Activated CD4-positive, CD25-positive, alpha-beta regulatory T cell (primary cell): ENCODE measurements at places on chromosomes 16 and 17.

DNA sequence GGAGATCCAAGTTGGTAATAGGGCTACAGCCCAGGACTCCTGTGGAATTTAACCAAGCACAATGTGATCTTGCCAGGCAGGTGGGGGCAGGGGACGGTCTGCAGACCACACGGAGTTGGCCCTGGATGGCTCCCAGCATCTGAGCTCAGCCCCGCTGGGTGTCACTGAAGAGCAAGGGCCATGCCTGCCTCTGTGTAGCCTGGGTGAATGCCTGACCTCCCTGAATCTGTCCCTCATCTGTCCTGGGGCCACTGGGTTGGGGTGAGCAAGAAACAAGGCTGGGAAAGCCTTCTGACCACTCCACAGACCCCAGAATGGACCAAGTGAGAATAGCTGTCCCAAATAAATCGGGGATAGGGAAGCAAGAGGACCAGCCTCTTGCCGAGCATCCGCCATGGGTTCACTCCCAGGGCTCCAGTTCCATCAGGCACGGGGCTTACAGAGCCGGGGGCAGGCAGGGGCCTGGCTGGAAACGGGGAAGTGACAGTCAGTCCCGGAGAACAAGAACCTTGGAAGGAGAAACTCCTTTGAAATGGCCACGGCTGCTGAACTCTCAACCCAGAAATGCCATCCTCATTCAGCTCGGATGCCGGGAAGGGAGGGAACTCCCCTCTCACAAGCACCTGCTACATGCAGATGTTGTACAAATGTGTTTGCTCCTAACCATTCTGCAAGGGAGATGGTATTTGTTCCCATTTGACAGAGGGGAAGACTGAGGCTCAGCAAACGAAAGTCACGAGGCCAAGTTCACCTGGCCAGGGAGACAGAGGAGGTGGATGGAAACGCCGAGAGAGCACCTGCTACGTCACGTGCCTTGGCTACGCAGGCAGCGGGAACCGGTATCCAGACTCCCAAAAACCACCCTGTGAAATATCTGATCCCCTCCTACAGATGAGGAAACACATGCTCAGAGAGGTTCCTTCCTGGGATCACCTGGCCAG lies 50.0 kb downstream of the RMI2 start:
- DNase-seq, result no peak

DNA sequence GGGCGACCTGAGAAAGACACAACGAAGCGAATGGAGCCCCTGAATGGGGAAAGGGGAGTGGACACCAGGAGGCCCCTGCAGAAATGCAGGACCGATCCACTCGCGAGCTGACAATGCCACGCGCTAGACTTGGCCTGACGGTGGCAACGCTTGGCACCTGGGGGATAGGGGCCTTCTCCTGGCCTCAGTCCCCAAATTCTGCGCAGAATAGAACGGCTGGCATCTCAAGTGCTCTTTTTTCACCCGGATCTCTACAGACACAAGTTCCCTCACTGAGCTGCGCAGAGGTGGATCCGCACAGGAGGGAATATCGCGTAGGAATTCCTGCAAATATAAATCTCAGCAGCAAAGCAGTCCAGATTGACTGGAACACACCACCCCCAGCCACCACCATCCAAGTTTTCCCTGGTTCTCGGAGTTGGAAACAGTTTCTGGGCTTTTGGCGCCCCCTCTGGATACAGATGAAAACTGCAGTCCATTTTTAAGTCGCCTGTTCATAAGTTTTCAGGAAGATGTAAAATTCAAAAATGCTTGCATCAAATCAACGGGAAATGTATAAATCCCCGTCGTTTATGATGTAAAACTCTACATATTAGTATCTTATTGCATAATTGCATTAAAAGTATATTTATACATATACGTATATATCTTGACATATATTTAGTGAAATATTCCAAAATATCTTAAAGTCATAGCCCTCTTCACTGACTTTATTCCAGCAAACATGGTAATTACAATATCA lies 2.3 kb upstream of the SOX9 start:
- DNase-seq, result no peak

DNA sequence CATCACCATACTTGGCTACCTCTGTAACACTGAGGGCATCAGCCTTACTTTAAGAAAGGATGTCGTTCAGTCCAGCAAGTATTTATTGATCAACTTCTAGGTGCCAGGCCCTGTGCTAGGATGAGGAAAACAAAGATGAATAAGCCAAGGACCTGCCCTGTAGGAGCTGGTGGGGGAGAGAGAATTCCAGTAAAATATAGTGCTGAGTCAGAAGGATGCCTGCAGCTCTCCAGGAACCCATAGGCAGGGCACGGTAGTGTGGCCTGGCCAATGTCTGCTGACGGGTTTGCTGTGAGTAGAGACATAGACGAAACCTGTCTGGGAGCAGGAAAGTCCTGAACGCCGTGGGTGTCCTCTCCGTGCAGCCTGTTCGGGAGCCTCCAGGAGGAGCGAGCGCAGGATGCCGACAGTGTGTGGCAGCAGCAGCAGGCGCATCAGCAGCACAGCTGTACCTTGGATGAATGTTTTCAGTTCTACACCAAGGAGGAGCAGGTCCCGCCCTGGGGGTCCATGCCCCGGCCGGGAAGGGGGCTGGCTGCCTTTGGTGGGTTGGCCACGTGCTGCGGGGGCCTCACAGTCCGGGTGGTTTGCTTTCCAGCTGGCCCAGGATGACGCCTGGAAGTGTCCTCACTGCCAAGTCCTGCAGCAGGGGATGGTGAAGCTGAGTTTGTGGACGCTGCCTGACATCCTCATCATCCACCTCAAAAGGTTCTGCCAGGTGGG lies 55.6 kb downstream of the USP43 start:
- DNase-seq, result no peak

GRCh38 chr16:63038397-63039106 lies 1002.3 kb upstream of the CDH8 start:
- no peak for DNase-seq

DNA sequence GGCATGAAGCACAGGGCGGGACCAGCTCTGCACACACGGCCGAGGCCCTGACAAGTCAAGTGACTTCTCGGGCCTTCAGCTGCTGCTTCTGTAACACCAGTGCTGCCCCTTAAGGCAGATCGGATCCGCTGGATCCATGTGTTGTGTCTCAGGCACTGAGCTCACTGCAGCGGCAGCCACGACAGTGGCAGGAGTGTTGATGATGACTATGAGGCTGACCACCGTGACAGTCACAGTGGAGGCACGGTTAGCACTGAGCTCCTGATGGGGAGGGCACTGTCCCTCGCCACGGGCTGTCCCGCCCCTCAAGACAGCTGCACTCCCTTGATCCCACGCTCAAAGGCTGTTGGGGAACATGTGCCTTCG lies 29.4 kb downstream of the PEMT start:
- DNase-seq, result no peak

GRCh38 chr17:12603566-12603965 lies 62.1 kb upstream of the MYOCD start:
- no peak for DNase-seq

DNA sequence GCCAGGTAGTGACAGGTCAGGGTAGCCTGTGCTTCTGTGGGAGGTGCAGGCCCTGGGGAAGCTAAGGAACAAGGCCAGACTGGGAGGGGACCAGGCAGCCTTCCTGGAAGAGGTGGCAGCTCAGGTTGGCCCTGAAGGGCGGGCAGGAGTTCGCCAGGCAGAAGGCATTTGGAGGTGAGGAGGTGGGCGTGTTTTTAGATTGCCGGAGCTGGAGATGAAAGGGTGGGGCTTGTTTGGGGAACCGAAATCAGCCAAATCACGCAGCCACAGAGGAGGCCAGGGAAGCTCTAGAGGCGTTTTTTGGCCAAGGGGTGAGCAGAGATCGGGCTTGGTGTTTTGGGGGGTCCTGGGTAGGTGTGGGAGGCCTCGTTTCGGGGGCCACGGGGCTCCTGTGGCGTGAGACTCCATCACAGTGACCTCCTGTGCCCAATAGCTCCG lies 7.6 kb downstream of the ADCY7 start:
- no peak for DNase-seq

GRCh38 chr16:11163761-11164261 lies 92.2 kb downstream of the SOCS1 start:
- DNase-seq, result no peak

DNA sequence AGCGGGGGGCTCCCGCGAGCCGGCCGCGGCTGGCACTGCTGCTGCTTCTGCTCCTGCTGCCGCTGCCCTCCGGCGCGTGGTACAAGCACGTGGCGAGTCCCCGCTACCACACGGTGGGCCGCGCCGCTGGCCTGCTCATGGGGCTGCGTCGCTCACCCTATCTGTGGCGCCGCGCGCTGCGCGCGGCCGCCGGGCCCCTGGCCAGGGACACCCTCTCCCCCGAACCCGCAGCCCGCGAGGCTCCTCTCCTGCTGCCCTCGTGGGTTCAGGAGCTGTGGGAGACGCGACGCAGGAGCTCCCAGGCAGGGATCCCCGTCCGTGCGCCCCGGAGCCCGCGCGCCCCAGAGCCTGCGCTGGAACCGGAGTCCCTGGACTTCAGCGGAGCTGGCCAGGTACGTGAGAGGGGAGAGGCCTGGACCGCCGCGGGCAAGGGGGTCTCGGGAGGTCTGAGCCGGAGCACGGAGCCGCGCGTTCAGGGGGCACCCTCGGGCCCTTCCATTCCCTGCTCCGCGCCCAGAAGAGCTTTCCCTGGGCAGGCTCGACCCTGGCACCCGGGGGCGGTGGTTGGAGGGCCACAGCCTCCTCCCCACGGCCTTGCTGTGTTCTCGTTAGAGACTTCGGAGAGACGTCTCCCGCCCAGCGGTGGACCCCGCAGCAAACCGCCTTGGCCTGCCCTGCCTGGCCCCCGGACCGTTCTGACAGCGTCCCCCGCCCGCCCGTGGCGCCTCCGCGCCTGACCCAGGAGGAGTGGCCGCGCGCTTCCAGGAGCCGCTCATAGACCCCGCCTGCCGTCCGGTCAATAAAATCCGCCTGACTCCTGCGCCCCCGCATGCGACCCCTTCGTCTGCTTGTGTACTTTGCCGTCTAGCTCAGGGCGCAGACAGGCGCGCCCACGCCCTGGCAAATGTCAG lies 591 bp downstream of the NPW start:
- DNase-seq, result no peak

GRCh38 chr17:56359518-56359917 lies 206.2 kb downstream of the ANKFN1 start:
- DNase-seq, result no peak

DNA sequence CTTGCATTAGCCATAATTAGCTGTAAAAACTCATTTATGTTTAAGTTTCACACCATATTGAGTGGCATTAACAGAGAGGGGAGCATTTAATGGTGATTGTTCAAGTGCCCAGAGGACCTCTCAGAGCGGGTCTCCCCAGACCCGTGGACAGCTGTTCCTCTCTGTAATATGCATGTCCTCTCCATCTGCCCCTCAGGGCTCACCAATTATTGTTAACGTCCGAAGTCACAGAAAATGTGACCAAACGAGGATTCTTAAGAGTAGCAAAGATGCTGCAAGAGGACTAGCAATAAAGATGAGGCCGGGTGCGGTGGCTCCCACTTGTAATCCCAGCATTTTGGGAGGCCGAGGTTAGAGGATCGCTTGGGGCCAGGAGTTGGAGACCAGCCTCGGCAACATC lies 130.2 kb downstream of the CPPED1 start:
- no peak for DNase-seq

DNA sequence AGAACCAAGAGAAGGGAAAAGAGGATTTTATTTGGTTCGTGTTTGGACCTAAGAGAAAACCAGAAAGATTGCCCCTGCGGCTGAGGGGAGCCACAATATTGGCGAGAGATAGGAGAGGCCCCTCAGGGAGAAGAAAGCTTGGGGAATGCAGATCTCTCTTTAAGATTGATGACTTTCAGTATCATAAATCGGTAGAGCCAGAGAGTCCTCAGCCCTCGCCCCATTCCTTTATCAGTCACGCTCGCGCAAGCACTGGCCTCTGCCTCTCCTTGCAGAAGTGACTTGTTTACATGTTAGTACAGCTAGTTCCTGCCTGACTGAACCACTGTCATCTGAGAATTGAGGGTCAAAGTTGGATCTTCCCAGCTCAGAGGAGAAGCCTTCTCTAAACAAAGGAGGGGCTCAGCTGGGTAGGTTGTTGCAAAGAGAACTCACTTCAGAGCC lies 21.5 kb upstream of the KRT19 start:
- DNase-seq, result no peak

DNA sequence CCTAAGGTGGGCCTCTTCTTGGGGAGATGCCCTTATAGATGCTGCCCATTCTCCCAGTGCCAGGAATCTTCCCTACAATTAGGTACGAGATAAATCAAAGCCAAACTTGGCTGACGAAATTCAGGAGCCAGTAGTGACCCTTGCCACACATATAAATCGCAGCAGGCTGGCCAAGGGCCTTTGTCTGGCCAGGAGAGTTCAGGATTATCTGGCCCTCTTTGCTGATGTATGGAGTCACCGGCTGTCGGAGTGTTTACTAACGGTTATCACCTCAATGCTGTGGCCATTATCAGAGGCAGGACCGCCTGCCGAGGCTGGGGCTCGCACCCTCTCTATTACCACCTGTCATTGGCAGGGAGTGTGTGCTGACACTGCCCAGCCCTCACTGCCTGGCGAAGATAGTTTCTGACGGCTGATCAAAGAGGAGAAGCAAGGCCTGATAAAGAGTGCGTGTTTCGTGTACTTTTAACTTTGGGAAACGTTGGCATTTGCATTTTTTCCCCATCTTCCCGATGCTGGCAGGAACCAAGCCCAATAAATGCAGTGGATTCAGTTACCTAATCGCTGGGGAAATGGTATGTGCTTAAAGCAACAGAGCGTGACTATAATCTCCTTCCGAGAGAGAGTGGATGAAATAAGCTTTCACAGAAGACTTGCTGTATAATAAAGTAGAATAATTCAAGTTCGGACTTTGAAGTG lies 32.8 kb upstream of the TBX2 start:
- no peak for DNase-seq

- DNase-seq, result no peak
Measured at GRCh38 chr17:31525801-31526549, 134.5 kb downstream of the RAB11FIP4 start.

DNA sequence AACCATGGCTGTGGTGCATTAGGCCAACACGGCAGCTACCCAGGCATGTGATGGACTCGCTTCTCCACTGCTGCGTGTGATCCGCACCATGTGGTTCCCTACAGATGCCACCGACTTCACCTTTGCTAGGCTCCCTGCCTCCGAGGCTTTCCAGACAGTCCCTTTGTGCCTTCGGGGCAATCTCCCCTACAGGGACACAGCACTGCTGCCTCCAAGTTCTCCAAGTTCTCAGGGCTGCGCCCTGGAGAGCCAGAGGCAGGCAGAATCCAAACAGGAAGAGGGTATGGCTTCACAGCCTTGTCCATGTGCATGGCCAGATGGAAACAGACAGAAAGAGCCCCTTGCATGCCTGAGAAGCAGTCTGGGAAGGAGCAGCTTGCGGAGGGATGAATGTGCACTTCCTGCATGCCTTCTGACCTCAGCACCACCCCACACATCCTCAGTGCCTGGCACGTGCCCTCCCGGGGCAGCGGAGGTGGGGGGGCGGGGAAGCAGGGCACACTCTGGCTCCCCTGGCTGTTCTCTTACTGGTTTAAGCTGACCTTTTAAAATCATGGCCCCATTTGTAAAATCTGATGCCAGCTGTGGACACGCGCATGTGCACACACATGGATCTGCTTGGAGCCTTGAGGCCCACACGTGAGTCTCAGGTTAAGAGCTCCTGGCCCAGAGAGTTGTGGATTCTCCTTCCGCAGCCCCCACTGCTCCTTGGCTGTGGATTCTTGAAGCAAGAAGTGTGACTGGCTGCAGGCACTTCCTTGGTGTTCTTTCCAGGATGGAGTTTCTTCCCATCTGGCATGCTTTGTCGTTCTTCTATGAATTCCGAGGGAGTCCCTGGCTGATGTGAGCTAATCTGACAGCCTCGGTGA lies 55.3 kb upstream of the MTSS2 start:
- DNase-seq, result no peak
